NCI-H2171 (cell line): ENCODE measurements at places on chromosomes 3 and 15.

DNA sequence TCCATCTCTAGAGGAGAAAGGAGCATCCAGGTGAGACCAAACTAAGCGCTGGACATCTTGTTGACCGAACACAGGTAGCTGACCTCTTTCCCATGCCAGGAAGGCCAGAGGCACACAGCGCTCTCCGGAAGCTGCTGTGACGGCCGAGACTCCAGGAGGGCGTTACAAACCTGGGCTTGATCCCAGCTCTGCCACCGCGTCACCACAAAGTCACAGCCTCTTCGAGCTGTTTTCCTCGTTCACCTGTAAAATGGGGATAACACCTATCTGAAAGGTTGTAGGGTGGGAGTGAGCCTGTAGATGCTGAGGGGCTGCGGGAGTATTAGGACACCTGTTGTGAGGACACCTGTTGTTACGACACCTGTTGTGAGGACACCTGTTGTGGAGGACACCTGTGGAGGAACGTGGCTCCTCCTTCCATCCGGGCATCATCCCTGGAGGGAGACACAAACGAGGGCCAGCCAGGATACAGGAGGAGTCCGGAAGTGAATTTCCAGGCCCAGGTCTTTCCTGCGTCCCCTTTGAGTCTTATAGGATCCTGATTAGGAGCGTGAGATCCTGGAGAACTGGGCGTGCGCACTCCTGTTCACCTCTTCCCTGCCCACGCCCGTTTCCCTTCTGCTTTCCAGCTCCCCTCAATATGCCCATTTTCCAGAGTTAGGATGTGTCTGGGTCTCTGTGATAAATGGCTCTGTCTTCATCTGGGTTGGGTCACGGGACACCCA is 2.3 kb upstream of the MUC4 start:
- DNase-seq, result no peak

DNA sequence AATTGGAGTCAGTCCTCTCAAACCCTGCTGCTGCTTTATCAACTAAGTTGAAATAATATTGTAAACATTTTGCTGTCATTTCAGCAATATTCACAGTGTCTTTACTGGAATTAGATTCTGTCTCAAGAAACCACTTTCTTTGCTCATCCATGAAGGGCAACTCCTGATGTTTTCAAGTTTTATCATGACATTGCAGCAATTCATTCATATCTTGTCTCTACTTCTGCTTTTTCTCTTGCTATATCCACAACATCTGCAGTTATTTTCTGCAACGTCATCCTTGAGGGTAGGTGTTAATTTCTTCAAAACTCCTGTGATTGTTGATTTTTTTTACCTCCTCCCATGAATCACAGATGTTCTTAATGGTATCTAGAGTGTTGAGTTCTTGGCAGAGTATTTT is 181.6 kb downstream of the EPHA6 start:
- no peak for DNase-seq

DNA sequence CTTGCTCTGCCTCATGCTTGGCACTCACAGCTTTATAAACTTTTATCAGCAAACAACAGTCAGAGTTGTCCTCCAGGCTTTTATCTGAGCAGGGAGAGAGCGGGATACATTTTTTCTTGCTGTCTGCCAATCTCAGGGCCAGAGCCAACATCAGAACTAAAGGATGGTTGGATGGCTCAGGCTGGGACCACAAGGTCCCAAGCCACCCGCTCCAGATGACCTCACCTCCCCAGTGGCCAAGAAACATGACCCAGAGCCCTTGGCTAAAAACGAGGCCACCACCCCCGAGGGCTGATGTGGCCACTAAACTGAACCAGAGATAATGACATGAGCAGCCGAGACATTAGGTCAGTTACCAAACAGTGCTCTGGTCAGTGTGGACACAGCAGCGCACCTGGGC is 18.8 kb upstream of the SPATA12 start:
- no peak for DNase-seq

DNA sequence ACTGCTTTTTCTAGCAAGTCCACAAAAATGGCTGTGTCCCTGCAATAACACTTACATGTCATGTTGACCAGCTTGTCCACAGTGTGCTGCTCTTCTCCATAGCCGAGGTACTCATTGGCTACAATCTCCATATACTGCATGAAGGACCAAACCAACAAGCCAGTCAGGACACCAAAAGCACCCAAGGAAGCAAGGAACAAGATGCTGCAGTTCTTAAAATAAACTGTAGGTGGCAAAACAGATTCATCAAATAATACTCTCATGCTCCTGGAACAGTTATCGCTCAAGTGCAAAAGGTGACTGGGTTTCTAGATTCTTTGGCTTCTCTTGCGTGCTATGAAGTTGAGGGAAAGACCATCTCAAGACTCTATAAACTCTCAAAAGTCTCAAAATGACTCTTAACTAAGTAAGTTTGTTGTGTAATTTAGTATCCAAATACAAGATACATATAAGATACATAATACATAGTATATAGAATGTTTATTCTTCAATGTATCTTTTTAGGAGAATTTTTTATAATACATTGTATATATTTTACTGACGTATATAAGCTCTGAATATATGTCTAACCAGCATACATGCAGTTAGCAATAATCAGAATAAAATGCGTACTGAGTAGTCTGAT is 57.0 kb downstream of the NEK10 start:
- DNase-seq, result no peak

- no peak for DNase-seq
These were observed 276.3 kb downstream of the ERC2 start for GRCh38 chr3:56192001-56192400.

- DNase-seq, result no peak
These were observed 119.1 kb downstream of the OPA1 start for GRCh38 chr3:193711964-193712598.

DNA sequence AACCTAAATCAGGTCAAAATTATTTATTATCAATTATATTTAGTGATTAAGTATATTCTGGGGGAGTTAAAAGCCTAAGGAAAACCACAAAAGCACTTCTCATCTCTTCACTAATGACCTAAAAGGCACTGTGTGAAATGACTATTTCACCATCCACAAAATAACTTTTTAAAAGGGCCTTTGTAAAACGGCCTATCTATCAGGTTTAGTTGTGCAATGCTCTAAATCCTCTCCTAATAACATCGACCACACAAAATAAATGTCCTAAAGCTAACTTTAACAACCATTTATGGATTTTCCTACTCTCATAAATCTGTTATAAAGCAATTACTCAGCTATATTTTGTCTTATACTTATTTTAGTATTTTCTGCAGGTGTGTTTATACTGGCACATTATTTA is 1066.3 kb downstream of the ROBO1 start:
- DNase-seq, result no peak

DNA sequence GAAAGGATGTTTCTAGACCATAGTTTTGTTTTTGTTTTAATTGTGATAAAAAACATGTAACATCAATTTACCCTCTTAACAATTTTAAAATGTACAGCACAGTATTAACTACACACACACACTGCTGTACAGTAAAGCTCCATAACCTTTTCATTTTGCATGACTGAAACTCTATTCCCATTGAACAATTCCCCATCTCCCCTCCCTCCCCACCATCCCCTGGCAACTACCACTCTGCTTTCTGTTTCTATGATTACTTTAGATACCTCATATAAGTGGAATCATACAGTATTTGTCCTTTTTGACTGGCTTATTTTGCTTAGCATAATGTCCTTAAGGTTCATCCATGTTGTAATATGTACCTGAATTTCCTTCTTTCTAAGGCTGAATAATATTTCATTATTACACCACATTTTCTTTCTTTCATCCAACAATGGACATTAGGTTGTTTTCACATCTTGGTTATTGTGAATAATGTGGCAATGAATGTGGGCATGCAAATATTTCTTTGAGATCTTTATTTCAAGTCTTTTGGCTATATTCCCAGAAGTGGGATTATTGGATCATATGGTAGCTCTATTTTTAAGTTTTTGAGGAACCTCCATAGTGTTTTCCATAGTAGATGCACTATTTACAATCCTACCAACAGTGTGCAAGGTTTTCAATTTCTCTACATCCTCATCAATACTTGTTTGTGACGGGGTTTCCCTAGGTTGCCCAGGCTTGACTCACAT is 10.7 kb downstream of the CHST14 start:
- no peak for DNase-seq

DNA sequence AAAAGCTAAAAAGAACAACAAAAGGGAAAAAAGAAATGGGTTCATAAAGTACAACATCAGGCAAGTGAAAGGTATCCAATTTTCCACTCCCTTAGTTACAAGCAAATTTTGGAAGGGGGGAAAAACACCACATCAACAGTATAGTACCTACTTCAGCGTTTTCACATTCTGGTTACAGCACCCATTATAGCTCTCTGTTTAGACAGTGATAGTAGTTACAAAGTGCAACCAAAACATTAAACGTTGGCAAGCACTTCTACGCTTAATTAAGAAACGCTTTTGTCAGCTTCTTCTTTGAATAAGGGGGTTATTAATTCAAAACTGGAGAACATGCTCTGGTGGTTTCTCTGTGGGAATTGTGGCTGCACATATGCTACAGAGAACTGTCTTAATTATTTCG is 180.2 kb downstream of the VPS13C start:
- no peak for DNase-seq

- no peak for DNase-seq
These were observed 34.0 kb upstream of the PCSK6 start for GRCh38 chr15:101523560-101523940.

- no peak for DNase-seq
These were observed 30.1 kb downstream of the GPR15 start for GRCh38 chr3:98561727-98562521.

- peak; percentile 45 for DNase-seq
These were observed 76.0 kb downstream of the TAMM41 start for GRCh38 chr3:11770477-11771391.

DNA sequence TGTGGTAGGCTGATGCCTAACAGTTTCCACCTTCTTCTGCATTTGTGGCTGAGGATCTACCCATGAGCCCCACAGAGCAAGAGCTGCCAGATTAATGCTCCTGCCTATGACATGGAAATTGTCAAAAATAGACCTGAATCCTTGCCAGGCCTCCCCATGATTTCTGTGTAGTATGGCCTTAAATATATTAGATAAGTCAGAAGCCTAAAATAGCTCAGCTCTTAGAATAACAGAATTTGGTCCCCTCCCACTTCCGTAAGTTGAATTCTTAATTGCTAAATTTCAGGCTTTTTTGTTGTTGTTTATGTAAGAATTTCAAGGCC is 129.0 kb downstream of the SERPINI1 start:
- DNase-seq, result no peak

- peak; percentile 49 for DNase-seq
These were observed 234.5 kb upstream of the ZBTB20 start for GRCh38 chr3:115381573-115381912.

DNA sequence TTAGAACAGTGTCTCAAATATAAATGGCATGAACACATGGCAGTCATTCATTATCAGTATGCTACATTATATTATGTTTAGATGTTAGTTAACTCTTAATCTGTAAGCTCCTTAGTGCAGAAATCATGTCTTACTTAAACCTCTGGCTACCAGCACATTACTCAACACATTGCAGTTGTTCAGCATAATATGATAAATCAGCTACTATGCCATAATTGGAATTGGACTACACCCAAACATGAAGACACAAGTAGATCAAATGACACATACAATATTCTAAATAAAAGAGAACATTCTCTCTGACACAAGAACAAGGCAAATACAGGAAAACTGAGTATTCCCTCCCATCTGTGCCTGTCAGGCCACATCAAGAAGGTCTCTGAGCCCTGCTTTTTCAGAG is 116.1 kb downstream of the PCCB start:
- DNase-seq, result peak; percentile 15

GRCh38 chr3:83438188-83438587 is 1520.6 kb upstream of the CADM2 start:
- DNase-seq, result no peak

- DNase-seq, result no peak
These were observed 132.2 kb downstream of the KLF13 start for GRCh38 chr15:31458596-31459399.

DNA sequence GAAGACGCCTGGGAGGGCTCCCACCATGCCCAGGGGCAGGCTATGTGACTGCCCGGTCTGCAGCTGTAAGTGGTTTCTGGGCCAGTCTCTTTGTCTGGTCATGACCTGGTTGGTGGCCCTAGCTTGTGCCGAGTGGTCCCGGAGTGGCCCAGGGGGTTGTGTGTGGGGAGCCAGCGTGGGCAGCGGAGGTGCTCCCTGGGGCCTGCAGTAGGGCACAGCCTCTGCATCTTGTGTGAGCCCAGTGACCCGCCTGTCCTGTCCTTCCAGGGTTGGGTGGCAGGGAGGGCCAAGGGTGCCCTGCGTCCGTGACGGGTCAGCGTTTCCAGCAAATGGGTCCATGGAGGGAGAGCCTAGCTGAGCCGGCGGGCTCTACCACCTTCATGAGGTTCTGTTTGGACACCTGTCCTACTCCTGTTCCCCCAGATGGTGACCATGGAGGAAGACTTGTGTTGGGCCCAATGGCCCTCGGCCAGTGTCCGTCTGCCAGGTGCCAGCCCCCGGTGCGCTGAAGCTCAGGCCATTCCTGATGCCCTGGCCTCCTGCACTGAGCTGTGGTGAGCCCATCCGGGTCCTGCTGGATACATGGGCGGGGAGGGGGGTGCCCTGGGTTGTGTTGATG is 215.4 kb downstream of the SNRPN start:
- no peak for DNase-seq

DNA sequence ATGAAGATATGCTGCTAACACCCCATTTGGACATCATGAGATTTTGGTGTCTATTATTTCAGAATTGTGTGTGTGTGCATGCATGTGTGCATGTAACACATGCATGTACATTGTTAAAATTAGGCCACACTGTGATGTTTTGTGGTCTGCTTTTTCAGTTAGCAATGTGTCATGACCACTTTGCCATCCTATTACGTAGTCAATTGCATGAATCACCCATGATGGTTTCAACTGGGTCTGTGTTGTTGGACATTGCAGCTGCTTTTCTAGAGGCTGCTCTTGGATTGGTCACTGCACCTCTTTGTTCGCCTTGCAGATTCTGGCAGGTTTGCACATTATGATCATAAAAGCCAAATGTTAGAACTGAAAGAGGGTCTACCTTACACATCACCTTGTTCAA is 101.0 kb upstream of the THBS1 start:
- DNase-seq, result no peak

DNA sequence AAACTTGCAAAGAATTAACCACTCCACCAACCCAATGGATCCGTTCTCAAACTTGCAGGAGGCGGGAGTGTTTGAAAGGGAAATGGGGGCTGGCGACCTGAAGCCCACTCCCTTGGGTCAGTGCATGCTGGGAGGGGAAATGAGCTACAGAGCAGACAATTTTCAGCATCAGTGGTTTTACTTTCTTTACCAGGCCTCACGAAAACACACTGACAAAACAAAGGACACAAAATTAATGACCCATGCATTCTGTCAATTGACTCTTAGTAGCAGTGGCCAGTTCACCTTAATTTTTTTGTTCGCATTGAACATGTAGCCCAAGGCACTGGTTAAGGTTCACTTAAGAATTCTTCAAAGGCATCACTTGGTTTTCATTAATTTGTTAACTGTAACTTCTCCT is 413.5 kb downstream of the MECOM start:
- no peak for DNase-seq

DNA sequence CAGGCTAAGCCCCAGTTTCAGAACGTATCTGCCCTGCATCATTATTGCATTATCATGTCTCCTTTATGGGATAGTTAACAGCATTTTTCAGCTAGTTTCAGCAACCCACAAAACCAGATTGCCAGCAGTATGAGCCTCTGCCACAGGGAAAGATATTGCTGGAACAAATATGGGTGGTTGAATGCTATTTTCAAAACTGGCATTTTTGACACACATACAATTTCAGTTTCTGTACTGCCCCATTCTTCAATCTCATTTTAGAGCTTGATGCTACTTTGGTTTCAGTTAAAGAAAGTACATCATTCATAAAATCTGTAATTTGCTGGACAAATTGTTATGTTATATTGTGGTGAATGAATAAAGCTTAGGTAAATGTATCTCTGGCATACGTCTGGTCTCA is 1037.5 kb downstream of the NAALADL2 start:
- DNase-seq, result no peak
